ENCODE measurements at places on chromosomes 4 and X. TPM values are rescaled to one million over a fixed set of nuclear protein-coding genes. Genes with fewer than 3 reads are reported as not detected.

The PASD1 gene
- total RNA-seq: not detected

The SULT1B1 gene
- 0.31 TPM for total RNA-seq

The SPIN4 gene
- total RNA-seq: 10.6 TPM

The APEX2 gene
- total RNA-seq: 1.4 TPM

- no peak for DNase-seq
Measured at GRCh38 chr4:51906167-51906958, 63.4 kb downstream of the DCUN1D4 start.

GRCh38 chrX:40773188-40773587 is 37.8 kb upstream of the MED14 start:
- no peak for DNase-seq

- DNase-seq: no peak
Measured at GRCh38 chrX:78168065-78168464, 28.6 kb upstream of the TAF9B start.

DNA sequence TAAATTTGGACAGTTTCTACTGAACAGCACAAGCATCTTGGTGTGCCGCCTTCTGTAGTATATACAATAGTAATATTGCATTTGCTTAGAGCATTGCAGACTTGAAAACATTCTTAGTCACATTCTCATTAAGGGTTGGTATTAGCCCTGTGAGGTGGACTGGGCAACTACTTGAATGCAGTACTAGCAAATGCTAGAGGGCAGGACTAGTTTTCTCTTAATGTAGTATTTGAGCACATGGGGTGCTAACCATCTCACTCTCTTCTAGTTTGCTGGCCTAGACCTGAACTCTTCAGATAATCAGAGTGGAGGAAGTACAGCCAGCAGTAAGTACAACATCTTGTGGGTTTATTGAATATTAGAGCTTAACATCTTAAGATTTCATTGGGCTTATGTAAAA is 3.2 kb downstream of the DDX3X start:
- DNase-seq: no peak

- DNase-seq: no peak
Measured at GRCh38 chr4:157572284-157572683, 351.8 kb downstream of the GRIA2 start.

- no peak for DNase-seq
Measured at GRCh38 chr4:178066338-178066941, 624.2 kb upstream of the AGA start.

DNA sequence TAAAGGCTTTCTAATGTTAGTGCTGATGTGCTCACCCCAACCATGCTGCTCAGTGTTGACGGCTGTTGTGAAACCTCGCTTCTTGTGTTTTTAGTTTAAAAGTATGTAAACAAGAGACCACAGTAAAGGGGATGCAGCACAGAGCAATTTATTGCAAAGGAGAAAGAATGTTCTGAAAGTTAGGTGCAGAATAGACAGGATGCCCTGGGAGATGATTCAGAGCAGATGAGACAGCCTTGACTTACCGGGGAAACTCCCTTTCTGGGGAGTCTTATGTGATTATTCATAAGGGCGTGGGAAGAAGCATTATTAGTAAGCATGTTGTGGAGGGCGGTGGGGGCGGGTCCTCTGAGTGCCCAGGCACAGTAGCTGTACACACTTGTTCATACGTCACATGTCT is 47.7 kb downstream of the EVC start:
- DNase-seq: no peak

- DNase-seq: no peak
Measured at GRCh38 chr4:113905301-113905700, 74.1 kb downstream of the ARSJ start.
